ENCODE measurements at places on chromosomes 1 and 21.

- DNase-seq: no peak
Measured at GRCh38 chr1:116817582-116818064, 63.4 kb downstream of the CD2 start.

DNA sequence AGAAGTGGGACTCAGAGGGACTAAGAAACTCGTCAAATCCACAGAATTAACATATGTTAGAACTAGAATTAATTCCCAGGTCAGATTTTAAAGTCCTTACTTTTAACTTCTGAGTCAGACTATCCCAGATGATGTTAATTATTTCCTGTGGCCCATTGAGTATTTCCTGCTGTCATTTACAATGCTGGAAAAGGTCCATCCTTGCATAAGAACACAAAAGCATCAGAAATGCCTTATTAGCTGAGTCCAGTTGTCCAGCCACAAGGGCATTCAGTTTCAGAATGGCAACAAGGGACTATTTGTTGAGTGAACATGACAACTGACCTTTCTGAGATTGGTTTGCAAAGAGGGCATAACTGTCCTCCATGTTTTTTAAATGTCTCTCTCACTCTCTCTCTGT, 16.5 kb upstream of the HIVEP3 start:
- DNase-seq: no peak

- DNase-seq: no peak
Measured at GRCh38 chr1:184497959-184498723, 111.3 kb downstream of the C1orf21 start.

- no peak for DNase-seq
Measured at GRCh38 chr1:222953585-222953984, 138.7 kb downstream of the DISP1 start.

DNA sequence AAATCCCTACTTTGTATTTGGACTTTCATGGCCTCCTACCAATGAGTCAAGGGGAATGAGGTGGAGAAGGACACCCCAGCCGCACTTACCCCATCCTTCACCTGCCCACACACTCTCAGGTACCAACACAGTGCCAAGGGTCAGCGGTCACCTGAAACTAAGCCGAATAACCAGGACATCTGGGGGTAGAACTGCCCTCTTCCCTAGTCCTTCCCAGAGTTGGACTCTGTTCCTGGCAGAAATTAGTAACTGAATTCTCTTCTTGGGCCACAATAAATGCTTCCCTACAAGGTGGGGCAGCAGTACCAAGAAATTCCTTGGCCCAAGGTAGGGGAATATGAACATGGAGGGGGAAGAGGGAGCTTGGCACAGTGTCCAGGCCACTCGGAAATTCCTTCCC, 7.3 kb downstream of the SLC45A3 start:
- DNase-seq: no peak

All from right forelimb (tissue), 1 donor.